Osteoblast (primary cell): ENCODE measurements at places on chromosomes 7 and 10. TPM values are rescaled to one million over a fixed set of nuclear protein-coding genes. Genes with fewer than 3 reads are reported as not detected.

- H3K27me3 ChIP-seq, result no peaks in the 10 kb centered on the region
- no peak overlapping the region for H3K4me3 ChIP-seq
These were observed 48.4 kb downstream of the ZNF503 start for GRCh38 chr10:75353183-75353582.

GRCh38 chr10:92844746-92845145 is 3.6 kb upstream of the EXOC6 start:
- H3K4me3 ChIP-seq, result no peak overlapping the region
- no peak overlapping the region for H3K27ac ChIP-seq
- H3K36me3 ChIP-seq, result no peaks in the 10 kb centered on the region
- no peak for DNase-seq
- H3K27me3 ChIP-seq, result no peaks in the 10 kb centered on the region

GRCh38 chr7:95375591-95376257 is 20.5 kb downstream of the PON3 start:
- H3K4me3 ChIP-seq, result no peak overlapping the region
- DNase-seq, result no peak
- no peak overlapping the region for H3K27ac ChIP-seq
- no peaks in the 10 kb centered on the region for H3K36me3 ChIP-seq

TRIL gene
- total RNA-seq, result 0.29 and 0.36 TPM in 2 replicates

NUTM2A gene
- 0.59 and 0.72 TPM in 2 replicates for total RNA-seq
